T-helper 9 cell (primary cell): ENCODE measurements at places on chromosomes 3 and 15.

GRCh38 chr3:58175437-58176184 lies 35.2 kb downstream of the DNASE1L3 start:
- DNase-seq: no peak

- no peak for DNase-seq
Measured at GRCh38 chr3:98600412-98601095, 7.1 kb upstream of the CPOX start.

DNA sequence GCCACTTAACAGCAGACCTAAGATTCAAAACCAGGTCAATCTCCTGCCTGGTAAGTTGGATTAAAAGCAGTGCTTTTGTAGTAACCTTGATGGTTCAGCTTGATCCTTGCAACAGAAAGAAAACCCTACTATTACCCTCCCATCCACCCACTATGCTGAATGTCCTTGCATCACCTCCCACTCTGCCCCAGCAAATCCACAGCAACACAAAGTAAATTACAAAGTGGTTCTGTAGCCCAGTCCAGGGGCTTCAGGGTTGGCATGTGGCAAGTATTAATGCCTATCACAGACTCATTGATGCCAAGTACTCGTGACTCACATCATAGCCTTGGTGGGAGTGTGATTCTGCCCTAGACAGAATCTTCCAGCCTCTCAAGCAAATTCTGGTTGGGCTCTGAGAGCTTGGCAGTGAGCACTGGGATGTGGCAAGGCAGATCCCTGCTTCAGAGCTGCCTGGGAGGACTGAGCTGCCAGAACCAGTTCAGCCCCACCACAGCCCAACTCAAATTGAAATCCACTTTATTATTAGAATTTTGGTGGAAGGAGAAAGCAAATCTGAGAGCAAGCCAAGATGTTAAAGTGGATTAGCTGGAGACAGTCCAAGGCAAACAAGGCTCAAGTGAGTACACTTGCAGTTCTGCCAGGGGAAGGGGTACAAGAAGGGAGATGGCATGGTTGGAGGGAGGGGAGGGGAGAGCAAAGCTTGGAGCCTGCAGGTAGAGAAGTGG lies 225.8 kb upstream of the UMPS start:
- no peak for DNase-seq

GRCh38 chr15:69141286-69141701 lies 19.1 kb upstream of the GLCE start:
- no peak for DNase-seq

- no peak for DNase-seq
Measured at GRCh38 chr3:39096775-39097174, 10.7 kb downstream of the GORASP1 start.

DNA sequence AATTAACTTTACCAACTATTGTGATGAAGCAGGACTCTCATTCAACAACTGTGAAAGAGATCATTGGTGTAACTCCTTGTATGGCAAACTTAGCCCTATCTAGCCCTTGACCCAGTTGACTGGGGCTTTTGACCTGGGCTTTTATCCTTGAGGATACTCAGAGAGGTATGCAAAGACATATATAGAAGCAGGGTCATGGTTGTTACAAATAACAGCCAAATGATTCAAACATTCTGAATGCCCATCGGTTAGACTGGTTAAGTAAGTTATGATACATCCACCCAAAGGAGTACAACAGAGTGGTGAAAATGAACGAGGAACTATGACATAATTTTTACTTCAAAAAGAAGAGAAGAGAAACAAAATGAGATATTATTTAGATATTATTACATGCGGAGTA lies 38.2 kb upstream of the ALDH1A3 start:
- DNase-seq: no peak

DNA sequence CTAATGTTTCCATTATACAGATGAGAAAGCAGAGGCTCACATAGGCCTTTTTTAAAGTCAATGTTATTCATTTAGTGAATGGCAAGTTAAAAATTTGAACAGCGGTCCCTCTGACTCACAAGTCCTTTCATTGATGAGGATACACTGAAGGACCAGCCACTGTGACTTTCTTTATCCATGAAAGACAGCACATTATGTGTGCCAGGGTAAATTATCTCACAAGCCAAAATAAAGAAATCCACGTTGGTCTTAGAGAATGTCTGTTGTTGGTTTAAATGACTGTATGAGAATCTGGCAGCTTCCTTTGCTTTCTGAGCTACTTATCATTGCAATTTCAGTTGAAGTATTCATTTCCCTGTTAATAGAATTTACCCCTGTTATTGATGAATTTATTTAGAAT lies 485.1 kb downstream of the TBL1XR1 start:
- DNase-seq: no peak

DNA sequence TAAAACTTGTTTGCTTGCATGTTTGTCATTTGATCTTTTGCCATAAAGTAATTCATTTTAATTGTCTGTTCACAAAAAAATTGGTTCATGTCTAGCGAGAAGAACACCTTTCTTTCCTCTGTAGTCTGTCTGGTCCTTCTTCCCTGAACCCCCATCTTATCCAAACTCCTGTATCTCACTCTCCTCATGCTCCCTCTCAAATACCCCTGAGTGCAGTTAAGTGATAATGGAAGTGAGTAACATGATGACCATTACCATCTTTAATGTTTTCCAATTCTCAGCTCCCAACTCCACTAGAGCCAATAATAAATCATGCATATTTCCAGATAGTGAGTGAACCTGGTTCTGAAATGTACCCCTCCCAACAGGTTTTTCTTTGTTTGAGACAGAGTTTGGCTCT lies 14.2 kb upstream of the KCNMB3 start:
- DNase-seq: no peak

DNA sequence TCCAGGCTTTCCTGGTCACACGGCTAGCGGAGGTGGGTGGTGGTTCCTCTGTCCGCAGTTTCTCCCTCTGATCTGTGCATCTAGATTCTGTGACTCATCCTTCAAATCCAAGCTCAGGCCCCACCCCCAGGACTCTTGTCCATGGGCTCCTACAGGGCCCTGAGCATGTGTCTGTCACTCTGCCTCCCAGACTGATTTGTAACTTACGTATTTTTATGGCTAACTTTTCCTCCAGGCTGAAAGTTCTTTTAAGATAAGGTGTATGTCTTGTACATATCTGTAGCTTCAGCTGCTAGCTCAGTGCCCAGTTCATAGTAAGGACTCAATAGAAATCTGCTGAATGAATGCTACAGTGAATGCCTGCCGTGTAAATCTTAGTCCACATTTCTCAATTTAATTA lies 8.0 kb downstream of the ESYT3 start:
- DNase-seq: no peak

DNA sequence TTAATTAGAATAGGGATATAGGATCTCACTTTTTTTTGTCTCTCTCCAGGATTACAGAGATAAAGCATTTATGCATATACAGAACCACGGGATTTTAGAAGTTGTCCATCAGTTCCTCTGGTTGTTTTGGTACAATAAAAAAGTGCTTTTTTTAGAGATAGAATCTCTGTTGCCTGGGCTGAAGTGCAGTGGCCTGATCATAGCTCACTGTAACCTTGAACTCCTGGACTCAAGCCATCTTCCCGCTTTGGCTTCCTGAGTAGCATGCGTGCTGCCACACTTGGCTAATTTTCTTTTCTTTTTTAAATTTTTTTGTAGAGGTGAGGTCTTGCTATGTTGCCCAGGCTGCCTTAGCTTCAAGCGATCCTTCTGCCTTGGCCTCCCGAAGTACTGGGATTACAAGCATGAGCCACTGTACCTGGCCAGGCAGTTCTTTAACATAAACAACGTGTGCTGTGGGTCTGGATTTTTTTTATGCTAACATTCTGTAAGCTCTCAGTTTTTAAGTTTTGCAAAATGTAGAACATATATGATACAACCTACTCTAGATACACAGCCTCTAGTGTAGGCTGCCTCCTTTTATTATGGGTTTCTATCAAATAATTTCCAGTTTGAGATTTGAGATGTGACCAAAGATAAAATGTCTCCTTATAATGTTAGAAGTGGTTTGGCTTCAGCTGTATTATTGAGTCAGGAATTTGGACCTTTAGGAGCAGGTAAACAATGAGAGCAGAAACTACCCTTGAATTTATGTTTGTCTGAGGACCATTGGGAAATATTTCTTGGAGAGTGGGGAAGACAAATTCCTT lies 57.4 kb upstream of the ULK4 start:
- DNase-seq: no peak

GRCh38 chr3:49530231-49530630 lies 24.0 kb upstream of the BSN start:
- no peak for DNase-seq
